ENCODE measurements at places on chromosomes 12 and 14.

DNA sequence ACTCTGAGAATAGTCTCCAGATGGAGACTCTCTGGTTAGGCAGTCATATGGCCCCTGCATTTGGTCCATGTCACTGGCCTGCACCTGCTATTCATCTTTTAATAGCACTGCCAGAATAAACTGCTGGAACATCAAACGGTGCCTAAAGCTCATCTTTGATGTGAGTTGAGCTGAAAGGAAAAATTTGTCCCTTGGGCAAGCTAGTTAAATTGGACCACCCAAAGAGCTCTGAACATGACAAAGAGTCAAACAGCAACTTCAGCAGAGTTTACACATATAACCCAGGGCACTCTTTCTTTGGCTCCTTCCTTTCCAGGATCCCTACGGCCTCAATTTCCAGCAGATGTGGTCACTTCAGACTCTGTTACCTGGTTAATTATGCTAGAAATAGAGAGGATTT, 269.9 kb downstream of the RPL10L start:
- no peak for DNase-seq

GRCh38 chr14:105059925-105060565, 5.2 kb downstream of the GPR132 start:
- DNase-seq = no peak

GRCh38 chr12:123828854-123829547, 66.9 kb downstream of the DNAH10 start:
- no peak for DNase-seq

DNA sequence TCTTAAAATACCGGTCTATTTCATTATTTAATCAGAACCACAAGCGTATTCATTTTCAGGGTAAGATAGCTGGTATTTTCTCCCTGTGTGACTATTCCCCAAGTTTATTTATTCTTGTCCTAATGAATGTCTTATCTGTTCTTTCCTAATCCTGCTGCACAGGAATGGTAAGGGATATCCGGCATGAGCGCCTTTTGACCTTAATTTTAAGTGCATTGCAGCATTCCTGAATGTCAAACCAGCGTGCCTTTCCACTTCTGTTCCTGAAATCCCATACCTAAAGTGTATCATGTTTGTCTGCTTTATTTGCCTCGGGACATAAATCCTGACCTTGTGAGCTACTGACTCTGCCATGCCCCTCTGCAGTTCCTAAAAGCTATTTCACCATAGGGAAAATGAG, 1713.2 kb upstream of the FLRT2 start:
- no peak for DNase-seq

- no peak for DNase-seq
Measured at GRCh38 chr12:121524196-121524916, 56.5 kb downstream of the KDM2B start.

DNA sequence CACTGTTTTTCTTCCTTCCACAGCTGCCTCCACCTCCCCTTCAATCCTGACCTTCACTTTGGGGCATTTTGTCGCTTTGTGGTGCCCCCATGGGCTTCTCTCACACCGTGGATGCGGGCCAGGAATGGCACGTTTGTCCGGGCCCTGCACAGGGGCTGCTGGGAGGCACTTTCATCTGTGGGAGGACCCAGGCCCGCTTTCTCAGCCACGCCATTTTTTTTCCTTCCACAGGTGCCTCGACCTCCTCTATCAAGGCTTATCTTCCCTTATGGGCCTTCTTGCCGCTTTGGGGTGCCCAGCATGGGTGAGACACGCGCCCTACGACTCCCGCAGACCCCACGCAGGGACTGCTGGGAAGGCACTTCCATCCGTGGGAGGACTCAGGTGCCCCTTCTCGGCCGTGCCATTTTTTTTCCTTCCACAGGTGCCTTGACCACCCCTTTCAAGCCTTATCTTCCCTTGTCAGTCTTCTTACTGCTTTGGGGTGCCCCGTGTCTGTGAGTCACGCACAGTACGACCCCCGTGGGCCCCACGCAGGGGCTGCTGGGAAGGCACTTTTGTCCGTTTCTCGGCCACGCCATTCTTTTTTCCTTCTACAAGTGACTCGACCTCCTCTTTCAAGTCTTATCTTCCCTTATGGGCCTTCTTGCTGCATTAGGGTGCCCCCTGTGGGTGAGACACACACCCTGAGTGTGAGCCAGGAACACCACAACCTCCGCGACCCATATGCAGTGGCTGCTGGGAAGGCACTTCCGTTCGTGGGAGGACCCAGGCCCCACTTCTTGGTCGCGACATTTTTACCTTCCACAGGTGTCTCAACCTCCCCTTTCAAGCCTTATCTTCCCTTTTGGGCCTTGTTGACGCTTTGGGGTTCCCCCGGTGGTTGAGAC, 270.7 kb downstream of the ALG10 start:
- no peak for DNase-seq

- peak; percentile 76 for DNase-seq
Measured at GRCh38 chr14:77799863-77800730, at the start of gene ADCK1. Gene ADCK1 (plus strand): TSS chr14:77800109. CDS start chr14:77818979, 18,870 bp downstream.

- DNase-seq = no peak
Measured at GRCh38 chr14:69752773-69753172, 14.2 kb upstream of the SRSF5 start.

DNA sequence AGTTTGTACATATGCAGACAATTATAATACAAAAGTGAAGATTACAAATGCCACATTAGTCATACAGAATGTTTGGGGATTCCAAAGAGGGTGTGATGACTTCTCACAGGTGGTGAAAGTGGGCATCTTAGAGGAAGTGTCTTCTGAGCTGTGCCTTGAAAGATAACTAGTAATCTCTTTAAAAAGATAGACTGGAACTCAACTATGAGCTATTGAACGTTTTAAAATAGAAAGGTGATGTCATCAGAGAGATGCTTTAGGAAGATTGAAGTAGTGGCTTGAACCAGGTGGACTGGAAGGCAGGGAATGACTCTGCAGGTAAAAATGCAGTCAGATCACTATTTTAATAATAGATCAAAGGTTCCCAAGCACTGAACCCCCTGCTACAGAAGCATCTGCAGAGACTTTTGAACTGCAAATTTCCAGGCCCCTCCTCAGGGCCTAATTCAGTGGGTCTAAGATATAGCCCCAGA, 50.3 kb downstream of the SYT1 start:
- no peak for DNase-seq

GRCh38 chr12:81617915-81618314, 141.2 kb downstream of the PPFIA2 start:
- no peak for DNase-seq

GRCh38 chr12:112752303-112752702, 39.2 kb upstream of the RPH3A start:
- no peak for DNase-seq

DNA sequence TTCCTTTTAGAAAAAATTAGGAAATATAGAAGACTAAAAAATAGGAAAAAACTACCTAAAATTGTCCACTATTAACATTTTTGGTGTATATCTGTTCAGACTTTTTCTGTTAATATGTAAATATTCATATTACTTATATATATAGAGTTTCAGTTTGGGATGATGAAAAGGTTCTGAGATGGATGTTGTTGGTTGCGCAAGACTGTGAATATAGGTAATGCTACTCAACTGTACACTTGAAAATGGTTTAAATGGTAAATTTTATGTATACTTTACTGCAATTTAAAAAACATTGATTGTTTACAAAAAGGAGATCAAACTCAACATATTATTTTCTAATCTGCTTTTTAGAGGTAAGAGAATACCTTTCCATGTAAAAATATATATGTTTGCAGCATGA, 200.9 kb downstream of the RAD51B start:
- no peak for DNase-seq

GRCh38 chr14:95527387-95528002, 7.4 kb upstream of the GLRX5 start:
- no peak for DNase-seq

DNA sequence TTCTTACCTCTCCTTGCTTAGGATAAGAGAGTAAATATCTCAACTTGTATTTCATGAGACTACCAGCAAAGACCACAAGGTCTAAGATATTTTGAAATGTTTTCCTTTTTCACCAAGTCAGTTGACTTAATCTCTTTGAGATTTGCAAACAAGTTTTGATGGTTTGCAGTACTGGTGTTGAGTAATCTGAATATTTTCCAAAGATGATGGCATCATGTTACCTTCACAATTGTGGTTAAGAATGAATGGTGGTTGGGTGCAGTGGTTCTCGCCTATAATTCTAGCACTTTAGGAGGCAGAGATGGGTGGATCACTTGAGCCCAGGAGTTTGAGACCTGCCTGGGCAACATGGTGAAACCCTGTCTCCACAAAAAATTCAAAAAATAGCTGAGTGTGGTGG, 225.7 kb downstream of the TMTC2 start:
- DNase-seq = no peak

- DNase-seq = no peak
Measured at GRCh38 chr14:33946679-33947476, 4.0 kb downstream of the EGLN3 start.

GRCh38 chr12:104751120-104751519, 207.0 kb downstream of the SLC41A2 start:
- no peak for DNase-seq

GRCh38 chr12:121001841-121002483, 14.3 kb downstream of the C12orf43 start:
- DNase-seq = no peak

DNA sequence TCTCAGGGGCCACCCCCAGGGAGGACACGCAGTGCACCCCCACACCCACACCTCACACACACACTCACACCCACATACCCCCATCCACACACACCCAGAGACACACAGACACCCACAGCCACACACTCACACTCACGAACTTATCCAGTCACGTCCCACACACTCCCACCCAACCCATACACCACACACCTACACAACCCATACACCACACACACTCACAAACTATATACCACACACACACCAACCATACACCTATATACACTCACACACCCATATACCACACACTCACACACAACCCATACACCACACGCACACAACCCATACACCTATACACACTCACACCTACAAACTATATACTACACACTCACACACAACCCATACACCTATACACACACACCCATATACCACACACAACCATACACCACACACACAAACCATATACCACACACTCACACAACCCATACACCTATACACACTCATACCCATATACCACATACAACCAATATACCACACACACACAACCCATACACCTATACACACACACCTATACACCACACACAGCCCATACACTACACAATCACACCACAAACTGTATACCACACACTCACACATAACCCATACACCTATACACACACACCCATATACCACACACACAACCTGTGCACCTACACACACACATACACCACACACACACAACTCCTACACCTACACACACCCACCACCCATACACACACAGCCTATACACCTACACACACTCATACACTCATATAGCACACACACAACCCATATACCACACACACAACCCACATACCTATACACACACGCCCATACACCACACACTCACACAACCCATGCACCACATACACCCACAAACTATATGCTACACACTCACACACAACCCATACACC, 42.7 kb downstream of the TMEM121 start:
- DNase-seq = no peak

DNA sequence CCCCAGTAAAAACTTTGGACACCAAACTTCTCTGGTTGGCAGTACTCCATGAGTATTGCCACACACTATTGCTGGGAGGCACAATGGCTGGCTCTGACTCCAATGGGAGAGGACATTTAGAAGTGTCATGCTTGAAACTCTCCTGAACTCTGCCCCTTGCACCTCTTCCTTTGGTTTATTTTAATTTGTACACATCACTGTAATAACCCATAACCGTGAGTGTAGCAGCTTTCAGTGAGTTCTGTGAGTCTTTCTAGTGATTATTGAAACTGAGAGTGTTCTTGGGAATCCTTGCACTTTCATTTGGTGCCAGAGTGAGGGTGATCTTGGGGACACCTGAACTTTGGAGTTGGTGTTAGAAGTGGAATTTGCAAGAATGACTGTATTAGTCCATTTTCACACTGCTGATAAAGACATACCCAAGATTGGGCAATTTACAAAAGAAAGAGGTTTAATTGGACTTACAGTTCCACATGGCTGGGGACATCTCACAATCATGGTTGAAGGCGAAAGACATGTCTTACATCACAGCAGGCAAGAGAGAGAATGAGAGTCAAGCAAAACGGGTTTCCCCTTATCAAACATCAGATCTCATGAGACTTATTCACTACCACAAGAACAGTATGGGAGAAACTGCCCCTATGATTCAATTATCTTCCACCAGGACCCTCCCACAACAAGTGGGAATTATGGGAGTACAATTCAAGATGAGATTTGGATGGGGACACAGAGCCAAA, 41.3 kb upstream of the CEP83 start:
- DNase-seq = no peak

DNA sequence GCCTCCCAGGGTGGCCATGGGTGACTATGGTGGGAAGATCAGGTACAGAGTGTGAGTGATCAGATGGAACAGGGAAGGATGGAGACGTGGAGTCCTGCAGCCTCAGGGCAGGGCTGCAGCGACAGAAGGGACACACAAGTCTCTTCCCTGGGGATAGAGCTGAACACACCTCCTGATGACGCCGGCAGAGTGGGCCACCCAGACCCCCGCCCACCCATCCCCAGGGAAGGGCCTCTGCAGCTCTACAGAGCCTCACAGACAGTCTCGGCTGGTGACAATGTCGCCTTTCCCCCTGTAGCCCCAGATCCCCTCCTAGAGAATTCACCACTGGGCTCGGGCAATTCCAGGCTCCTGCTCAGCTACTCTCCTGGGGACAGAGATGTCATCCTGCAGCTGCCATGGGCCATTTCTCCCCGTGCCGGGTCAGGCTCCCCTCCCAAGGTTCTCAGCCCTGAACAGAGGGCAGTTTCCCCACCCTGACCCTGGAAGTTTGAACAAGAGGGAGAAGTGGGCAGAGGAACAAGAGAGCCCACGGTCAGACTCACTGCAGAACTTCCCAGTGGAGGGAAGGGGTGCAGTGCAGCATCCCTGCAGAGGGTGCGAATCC, 115.7 kb downstream of the NCOR2 start:
- DNase-seq = no peak

DNA sequence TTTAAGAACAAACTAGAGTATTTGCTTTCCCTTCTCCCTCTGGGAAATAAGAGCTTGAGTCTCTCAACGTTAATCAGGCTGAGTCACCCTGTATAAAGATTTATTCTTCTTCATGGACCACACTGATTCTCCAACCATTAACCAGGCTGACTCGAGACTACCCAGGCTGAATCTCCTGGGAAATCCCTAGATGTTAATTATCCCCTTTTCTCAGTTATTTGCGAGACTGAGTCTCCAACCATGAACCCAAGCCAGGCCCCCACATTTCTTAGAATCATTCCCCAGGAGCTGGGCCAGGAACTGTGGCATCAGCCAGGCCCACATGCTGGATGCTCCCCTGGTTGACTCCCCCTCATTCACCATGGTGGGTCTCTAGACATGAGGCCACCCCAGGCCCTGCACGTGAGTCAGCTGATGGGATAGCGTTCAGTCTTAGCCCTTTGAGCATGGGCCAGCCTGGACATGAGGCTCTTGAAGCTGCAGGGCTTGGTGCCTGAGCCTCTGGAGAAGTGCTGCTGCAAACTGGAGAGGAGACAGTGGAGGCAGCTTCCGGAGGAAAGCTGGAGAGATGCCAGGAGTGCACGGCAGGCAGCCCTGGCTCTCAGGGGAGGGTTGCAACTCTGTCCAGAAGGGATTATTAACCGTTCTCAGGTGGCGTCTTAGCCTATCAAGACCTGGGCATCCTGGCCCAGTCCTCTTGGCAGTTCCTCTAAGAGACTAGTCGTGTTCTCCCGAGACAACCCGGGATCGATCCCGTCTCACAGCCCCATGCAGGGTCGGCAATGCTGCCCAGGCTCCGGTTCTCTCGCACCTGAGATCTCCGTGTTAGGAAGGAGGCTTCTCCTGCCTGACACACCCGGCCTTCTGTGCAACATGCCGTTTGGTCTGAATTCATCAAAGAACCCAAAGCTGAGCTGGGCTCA, 296.6 kb downstream of the ADGRD1 start:
- DNase-seq = no peak

- DNase-seq = no peak
Measured at GRCh38 chr12:63928305-63928704, 83.8 kb downstream of the SRGAP1 start.

All from stimulated activated CD4-positive, alpha-beta T cell treated with anti-CD3 and anti-CD28 coated beads, TNF-alpha, amount 100 ng/mL, for 48 hours (primary cell).